ENCODE measurements at places on chromosomes 5 and 9.

GRCh38 chr5:102309586-102309985 is 13.5 kb upstream of the SLCO4C1 start:
- DNase-seq: no peak

- DNase-seq: no peak
Measured at GRCh38 chr5:56244627-56245026, 11.5 kb upstream of the ANKRD55 start.

- DNase-seq: no peak
Measured at GRCh38 chr5:128453121-128453520, 84.9 kb downstream of the FBN2 start.

- no peak for DNase-seq
Measured at GRCh38 chr9:101341958-101342357, 42.8 kb downstream of the BAAT start.

DNA sequence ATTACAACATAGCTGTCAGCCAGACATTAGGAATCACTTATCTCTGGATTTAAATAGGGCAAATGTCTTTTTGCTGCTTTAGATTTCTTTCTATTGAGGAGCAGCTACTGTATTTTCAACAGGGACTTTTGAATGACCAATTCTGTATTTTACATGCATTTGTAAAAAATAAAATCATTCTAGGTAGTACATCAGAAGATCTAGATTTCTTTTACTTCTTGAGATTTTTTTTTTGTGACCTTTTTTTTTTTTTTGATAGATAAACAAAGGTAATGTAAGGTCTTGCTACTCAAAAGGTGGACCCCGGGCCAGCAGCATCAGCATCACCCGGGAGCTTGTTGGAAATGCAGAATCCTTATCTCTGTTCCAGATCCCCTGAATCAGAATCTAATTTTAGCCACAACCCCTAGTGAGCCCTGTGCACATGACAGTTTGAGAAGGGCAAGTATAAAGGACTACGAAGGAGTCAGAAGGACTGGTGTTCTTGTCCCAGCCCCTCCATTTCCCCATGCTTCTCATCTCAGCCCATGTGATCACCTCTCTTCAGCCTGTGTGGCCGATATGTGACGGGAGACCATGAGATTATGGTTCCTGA is 37.7 kb upstream of the CKMT2 start:
- DNase-seq: no peak

DNA sequence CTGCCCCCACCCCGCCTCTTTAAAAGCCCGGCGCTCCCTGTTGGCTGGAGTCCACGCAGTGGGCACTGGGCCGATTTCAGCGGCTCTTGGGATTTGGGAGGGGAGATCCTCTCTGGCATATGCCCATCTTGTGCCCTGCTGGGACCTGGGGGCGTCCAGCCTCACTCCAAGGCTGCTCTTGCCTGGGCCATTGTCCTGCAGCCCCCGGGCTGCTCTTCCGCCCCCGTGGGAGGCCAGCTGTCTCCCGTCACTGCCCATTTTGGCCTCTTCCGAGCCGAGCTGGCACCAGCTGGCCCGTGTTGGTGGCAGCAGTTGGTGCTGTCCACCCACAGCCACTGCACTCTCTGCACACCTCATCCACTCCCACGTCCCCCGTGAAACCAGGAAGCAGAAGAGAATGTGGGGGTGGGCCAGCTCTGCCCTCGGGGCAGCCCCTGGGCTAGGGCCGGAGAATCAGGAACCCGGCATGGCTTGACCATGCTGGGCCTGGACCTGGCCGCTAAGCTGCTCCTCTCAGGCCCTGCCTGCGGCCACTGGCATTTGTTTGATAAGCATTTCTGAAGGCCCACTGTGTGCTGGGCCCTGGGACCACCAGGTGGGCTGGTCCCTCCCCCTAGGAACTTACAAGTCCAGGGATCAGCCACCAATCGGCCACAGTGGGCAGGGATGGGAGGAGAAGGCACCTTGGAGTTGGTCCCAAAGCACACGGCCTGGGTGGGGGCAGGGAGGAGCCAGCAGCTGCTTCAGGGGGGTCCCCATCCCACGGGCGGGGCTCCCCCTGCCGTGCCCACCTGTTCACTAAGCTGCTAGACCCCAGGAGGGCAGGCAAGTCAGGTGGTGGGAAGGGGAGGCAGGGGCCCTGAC is 2.2 kb downstream of the C8G start:
- DNase-seq: no peak

DNA sequence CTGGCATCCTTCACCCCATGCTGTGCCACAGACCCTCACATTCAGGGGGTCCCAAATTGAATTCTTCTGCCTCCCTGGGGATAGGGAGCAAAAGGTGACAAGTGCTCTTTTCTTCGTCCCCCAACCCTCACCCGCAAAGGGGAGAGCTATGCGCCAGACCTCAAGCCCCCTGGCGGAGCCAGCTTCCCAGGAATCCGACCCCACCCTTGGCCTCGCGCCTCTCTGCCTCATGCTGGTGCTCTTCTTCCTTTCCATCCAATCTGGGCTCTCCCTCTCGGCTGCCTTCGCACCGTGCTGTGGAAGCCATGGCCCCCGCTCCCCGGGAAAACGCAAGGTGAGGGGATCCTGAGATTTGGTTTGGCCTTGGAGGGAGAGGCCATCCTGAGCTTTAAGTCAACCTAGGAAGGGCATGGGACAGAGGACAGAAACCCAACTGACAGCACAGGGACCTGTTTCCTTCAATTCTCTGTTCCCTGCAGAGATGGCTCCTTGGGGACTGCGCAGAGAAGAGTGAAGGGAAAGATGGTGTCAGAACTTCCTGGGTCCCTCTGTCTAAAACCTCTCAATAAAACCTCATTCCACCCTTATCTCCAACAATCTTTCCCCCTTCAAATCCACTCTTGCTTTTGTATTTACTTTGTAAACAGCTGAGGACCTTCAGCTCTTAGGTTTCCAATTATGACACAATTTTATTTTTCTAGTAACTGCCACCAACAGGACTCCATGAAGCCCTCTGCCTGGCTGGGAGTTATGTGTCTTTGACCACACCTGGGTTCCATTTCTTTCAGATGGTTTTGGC is 36.3 kb upstream of the CRB2 start:
- no peak for DNase-seq

GRCh38 chr9:81729135-81729534 is 39.8 kb upstream of the TLE1 start:
- no peak for DNase-seq

All from stimulated activated CD4-positive, alpha-beta T cell treated with anti-CD3 and anti-CD28 coated beads, TNF-alpha, amount 100 ng/mL, for 1 hour (primary cell).